ENCODE measurements at places on chromosomes 3 and 15.
A peak's percentile ranks its signal among the peaks of the same experiment; 100 is the strongest.

DNA sequence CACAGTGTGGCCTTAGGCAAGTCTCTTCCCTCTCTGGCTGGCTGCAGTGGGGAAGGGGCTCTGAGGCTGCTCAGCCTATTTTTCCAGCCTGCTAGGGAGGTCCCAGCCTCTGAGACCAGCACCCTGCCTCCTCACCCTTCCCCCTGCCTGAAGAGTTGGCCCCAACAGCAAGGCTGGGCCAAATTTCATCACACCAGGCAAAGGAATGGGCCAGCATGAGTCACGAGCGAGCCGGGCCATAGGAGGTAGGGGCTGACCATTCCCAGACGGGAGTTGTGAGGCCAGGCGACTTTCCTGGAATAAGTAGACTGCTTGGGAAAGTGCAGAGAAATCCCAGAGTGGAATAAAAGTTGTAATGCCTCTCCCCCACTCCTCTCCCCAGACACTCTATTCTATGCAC lies 5.7 kb upstream of the FBLN2 start:
- H3K36me3 ChIP-seq, result no peaks in the 10 kb centered on the region
- H3K4me1 ChIP-seq, result no peaks in the 10 kb centered on the region
- no peaks in the 10 kb centered on the region for H3K27me3 ChIP-seq
- H3K4me3 ChIP-seq, result no peak overlapping the region
- peak overlapping the region; percentile 88 for H3K27ac ChIP-seq
- DNase-seq, result peak; percentile 61

GRCh38 chr3:71055257-71056001 lies 528.1 kb downstream of the FOXP1 start:
- no peaks in the 10 kb centered on the region for H3K36me3 ChIP-seq
- H3K4me3 ChIP-seq, result no peak overlapping the region
- peak overlapping the region; percentile 94 for H3K27ac ChIP-seq
- H3K4me1 ChIP-seq, result no peaks in the 10 kb centered on the region
- H3K27me3 ChIP-seq, result no peaks in the 10 kb centered on the region

DNA sequence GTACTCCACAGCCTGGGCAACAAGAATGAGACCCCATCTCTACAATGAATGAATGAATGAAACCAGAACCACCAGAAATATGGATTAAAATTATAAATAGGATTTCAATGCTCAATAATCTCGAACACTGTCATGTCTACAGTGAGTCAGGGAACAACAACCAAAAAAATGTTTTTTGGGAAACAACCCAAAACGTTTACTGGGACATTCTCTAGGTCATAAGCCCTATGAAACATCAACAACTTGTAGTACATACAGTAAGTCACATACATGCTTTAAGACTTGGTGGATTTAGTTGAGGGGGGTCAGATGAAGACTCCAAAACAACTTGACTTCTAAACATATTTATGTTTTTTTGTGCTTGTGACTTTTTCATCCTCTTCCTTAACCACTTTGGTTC lies 511.2 kb downstream of the FOXP1 start:
- DNase-seq, result no peak
- H3K27ac ChIP-seq, result peak overlapping the region; percentile 45
- no peak overlapping the region for H3K4me3 ChIP-seq

GRCh38 chr3:106824856-106825255 lies 552.4 kb upstream of the CCDC54 start:
- no peak overlapping the region for H3K27ac ChIP-seq
- no peak for DNase-seq
- no peak overlapping the region for H3K4me3 ChIP-seq
- H3K4me1 ChIP-seq, result peaks cover 34% of the 10 kb centered on the region

GRCh38 chr3:184156522-184156955 lies 1.4 kb downstream of the DVL3 start:
- peak overlapping the region; percentile 96 for H3K27ac ChIP-seq
- H3K27me3 ChIP-seq, result no peaks in the 10 kb centered on the region
- no peaks in the 10 kb centered on the region for H3K4me1 ChIP-seq
- H3K4me3 ChIP-seq, result peak overlapping the region; percentile 87

DNA sequence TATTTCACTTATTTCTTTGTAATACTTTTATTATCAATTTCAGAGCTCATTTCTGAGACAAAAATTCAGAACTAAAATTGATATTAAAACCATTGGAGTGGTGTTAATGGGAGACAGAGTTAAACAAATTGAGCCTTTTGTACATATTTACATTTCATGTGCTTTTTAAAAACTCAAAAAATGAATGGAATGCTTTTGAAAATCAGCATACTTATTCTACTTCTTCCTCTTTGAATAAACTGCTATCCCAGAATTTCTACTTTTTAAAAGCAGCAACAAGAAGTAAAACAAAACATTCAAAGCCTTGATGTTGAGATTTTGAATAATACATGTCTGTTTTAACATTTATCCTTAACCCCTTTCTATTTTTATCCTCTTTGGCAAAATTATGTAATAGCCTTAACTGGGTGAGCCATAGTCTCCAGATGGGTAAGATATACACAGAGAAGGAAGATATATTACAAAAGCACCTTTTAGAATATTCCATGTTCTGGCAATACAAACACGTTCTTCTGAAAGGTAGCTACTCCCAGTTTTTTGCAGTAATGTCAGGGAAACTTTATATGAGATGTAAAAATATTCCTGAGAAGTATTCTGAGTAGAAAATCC lies 123.6 kb downstream of the MBNL1 start:
- H3K4me3 ChIP-seq, result no peak overlapping the region
- no peak for DNase-seq
- H3K36me3 ChIP-seq, result no peaks in the 10 kb centered on the region

GRCh38 chr15:90881181-90881977 lies 2.9 kb upstream of the FES start:
- H3K27me3 ChIP-seq, result no peaks in the 10 kb centered on the region
- peaks cover 42% of the 10 kb centered on the region for H3K4me1 ChIP-seq
- no peak for DNase-seq
- no peaks in the 10 kb centered on the region for H3K36me3 ChIP-seq
- H3K4me3 ChIP-seq, result no peak overlapping the region
- no peak overlapping the region for H3K27ac ChIP-seq

DNA sequence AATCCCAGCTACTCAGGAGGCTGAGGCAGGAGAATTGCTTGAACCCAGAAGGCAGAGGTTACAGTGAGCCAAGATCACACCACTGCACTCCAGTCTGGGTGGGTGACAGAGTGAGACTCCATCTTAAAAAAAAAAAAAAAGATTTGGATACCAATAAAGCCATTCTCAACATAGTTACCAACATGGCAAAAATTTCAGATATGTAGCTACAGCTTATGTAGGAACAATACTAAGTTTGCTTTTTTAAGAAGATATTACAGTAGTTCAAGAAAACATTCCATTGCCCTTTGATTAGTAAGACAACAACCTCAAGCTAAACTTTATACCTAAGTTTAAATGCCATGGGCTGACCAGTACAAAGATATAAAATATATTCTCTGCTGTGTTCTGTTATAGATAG lies 34.4 kb downstream of the ZNF106 start:
- peaks cover 9% of the 10 kb centered on the region for H3K36me3 ChIP-seq
- H3K4me3 ChIP-seq, result peak overlapping the region; percentile 35
- H3K27ac ChIP-seq, result peak overlapping the region; percentile 71
- no peak for DNase-seq
- H3K4me1 ChIP-seq, result no peaks in the 10 kb centered on the region
- no peaks in the 10 kb centered on the region for H3K27me3 ChIP-seq

DNA sequence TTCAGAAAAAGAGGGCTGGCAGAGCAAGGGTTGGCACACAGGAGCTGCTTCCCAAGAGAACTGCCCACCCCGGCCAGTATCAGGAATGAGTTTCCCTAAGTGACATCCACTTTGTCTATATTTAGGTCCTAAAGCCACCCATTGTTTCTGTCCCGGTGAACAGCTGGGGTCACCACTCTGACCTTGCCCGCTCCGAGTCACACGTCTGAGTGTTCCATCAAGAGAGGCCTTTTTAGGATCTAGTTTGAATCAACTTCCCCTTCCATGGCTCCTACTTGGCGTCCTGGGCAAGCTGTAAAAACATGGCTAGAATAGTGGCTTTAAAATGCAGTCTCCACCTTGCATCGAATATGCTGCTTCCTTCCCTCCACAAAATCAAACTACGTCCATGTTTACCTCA lies 109.6 kb upstream of the ARHGEF3 start:
- H3K27ac ChIP-seq, result no peak overlapping the region
- H3K36me3 ChIP-seq, result no peaks in the 10 kb centered on the region
- H3K4me3 ChIP-seq, result no peak overlapping the region
- no peaks in the 10 kb centered on the region for H3K4me1 ChIP-seq
- H3K27me3 ChIP-seq, result no peaks in the 10 kb centered on the region

- H3K4me1 ChIP-seq, result no peaks in the 10 kb centered on the region
- H3K36me3 ChIP-seq, result no peaks in the 10 kb centered on the region
- DNase-seq, result no peak
- H3K4me3 ChIP-seq, result no peak overlapping the region
Measured at GRCh38 chr3:44400771-44401170, 62.2 kb downstream of the TCAIM start.

DNA sequence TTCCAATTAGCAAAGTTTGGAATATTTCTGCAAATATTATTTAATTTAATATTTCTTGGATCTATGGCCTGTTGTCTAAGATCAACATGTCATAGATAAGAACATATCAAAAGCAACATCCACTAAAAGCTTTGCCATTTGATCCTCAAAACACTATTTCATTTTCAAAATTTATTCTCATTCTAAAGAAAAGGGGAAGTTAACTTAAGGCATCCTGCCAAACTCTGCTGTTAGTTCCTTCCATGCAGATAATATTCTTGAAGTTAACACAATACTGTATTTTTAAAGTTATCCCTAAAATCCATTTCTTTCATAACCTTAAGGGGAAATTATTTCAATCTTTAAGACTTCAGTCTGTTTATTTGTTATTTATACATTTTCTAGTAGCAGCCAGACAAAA lies 28.2 kb upstream of the GBE1 start:
- no peak for DNase-seq
- no peak overlapping the region for H3K27ac ChIP-seq
- H3K27me3 ChIP-seq, result no peaks in the 10 kb centered on the region

DNA sequence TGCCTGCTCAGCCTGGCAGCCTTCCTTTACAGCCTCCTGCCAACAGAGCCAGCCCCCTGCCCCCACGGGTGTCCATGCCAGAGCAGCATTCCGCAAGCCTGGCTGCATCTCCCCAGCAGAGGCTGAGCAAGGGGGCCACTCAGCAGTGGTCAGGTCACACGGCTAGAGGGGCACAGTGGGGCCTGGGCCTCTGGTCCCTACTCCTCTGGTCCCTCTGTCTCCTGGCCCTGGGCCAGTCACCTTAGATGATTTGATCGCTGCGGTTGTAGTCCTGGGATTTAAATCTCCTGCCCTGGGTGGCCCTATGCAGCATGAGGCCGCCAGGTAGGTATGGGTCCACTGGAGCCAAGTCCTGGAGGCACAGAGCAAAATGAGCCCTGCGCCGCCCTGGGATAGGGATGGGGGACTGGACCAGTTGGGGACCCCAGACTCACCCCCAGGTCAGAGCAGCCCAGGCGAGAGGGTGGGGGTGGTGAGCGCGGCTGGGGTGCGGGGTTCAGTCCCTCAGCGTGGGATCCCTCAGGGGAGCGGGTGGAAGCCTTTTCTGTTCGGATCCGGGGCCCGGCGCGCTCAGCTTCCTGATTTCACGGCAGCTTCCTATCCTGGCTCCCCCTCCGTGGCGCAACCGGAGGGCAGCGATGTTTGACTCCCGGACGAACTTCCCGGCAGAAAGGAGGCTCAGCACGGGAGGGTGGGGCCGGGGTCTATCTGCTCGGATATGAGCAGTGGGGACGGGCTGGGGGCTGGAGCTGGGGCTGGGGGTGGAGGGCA lies at the start of gene ZBTB47:
Gene ZBTB47, plus strand, starts transcription at position 138 of the 771 bp plus-strand sequence. CDS start 4,659 bp downstream, outside the sequence.
- H3K27ac ChIP-seq, result peak within 1 kb of the TSS; percentile 90
- peak within 1 kb of the TSS; percentile 72 for H3K4me3 ChIP-seq
- DNase-seq, result peak; percentile 40
- H3K36me3 ChIP-seq, result peaks cover 19% of the 10 kb centered on the region
- H3K27me3 ChIP-seq, result no peaks in the 10 kb centered on the region

GRCh38 chr15:88243895-88244787 lies 12.4 kb downstream of the NTRK3 start:
- H3K27ac ChIP-seq, result no peak overlapping the region
- no peaks in the 10 kb centered on the region for H3K4me1 ChIP-seq
- no peaks in the 10 kb centered on the region for H3K36me3 ChIP-seq
- no peaks in the 10 kb centered on the region for H3K27me3 ChIP-seq

- no peak overlapping the region for H3K27ac ChIP-seq
- no peak overlapping the region for H3K4me3 ChIP-seq
- H3K27me3 ChIP-seq, result no peaks in the 10 kb centered on the region
- no peaks in the 10 kb centered on the region for H3K36me3 ChIP-seq
- DNase-seq, result no peak
Measured at GRCh38 chr3:123562547-123562946, 22.3 kb downstream of the HACD2 start.

- H3K4me3 ChIP-seq, result no peak overlapping the region
- H3K27ac ChIP-seq, result no peak overlapping the region
- no peaks in the 10 kb centered on the region for H3K27me3 ChIP-seq
- H3K4me1 ChIP-seq, result no peaks in the 10 kb centered on the region
Measured at GRCh38 chr3:111963424-111963823, 15.4 kb upstream of the ABHD10 start.

GRCh38 chr15:88649286-88649733 lies 10.5 kb downstream of the ISG20 start:
- H3K4me1 ChIP-seq, result peaks cover 3% of the 10 kb centered on the region
- DNase-seq, result peak; percentile 45
- H3K36me3 ChIP-seq, result no peaks in the 10 kb centered on the region
- no peak overlapping the region for H3K4me3 ChIP-seq
- H3K27me3 ChIP-seq, result no peaks in the 10 kb centered on the region

DNA sequence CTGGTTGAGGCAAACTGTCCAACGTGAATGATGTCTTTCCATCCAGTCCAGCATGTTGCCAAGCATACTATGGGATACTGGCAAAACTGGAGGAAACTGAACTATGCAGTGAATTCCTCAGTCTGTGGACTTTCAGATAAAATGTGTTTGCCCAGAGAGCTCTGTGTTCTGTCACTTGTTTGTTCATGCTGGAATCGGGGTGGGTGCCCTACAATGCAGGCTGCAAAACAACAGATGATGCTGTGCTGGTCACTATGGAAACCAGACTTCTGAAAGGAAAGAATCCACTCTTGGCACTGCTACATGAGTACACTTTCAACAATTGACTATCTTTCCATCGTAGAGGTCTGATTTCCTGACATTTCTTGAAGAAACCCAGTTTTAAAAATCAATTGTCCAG lies 272.5 kb upstream of the ARHGEF26 start:
- no peak overlapping the region for H3K27ac ChIP-seq
- H3K4me3 ChIP-seq, result no peak overlapping the region
- H3K4me1 ChIP-seq, result peaks cover 4% of the 10 kb centered on the region

- no peak overlapping the region for H3K4me3 ChIP-seq
- no peaks in the 10 kb centered on the region for H3K4me1 ChIP-seq
- no peaks in the 10 kb centered on the region for H3K27me3 ChIP-seq
- no peak overlapping the region for H3K27ac ChIP-seq
Measured at GRCh38 chr3:165195241-165195639, 944 bp downstream of the SLITRK3 start.

DNA sequence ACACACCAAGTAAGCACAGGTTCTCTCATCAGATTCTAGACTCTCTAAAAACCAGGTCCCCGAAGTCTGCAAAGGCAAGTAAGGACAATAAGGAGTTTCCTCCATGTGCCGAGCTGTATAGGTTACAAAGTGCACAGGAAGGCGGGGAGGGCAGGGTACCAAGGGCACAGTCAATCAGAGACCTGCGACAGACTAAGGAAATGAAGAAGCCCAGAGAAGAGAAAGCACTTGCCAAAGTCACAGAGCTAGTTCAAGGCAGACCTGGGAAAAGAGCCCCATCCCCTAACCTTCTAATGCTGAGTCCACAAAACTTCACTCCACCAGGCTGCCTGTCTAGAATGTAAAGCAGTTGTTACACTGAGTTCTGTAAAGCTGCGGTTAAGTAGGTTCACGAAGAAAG lies 1.7 kb downstream of the SEC13 start:
- H3K4me1 ChIP-seq, result peaks cover 38% of the 10 kb centered on the region
- no peak for DNase-seq
- peaks cover 7% of the 10 kb centered on the region for H3K36me3 ChIP-seq
- no peak overlapping the region for H3K27ac ChIP-seq

GRCh38 chr15:62464705-62465104 lies 299.6 kb upstream of the C2CD4B start:
- no peaks in the 10 kb centered on the region for H3K36me3 ChIP-seq
- H3K4me1 ChIP-seq, result peaks cover 64% of the 10 kb centered on the region
- no peaks in the 10 kb centered on the region for H3K27me3 ChIP-seq
- no peak overlapping the region for H3K27ac ChIP-seq

Measured in tibial nerve (tissue), 4 donors.